ENCODE measurements at places on chromosomes 3 and 15.

GRCh38 chr15:40790718-40791117 is 16.2 kb upstream of the ZFYVE19 start:
- no peak for DNase-seq

DNA sequence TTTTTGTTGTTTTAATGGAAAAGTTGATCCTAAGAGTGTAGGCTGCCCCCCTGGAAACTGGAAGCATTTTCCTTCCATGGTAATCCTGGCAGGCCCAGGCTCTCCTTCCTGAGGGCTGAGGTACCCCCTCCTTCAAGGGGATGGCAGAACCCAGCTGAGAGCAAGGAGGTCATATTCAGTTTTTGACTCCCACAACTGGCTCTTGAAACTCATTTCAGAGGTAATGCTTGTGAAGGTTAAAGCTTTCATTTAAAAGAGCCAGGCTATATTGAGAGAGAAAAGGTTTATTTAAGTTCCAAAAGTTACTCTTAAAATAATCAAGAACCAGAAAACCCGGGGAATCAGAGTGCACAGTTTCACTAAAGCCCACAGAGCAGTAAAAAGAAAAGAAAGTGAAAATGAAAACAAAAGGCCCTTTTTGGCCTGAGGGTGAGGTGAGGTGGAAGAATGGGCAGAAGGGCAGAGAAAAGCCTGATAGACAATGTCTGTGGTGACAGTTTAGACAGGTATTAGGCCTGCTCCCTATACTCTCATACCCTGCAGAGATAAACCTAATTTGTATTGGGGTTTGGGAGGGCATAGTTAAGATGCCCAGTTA is 47.0 kb upstream of the RBP1 start:
- DNase-seq = no peak

DNA sequence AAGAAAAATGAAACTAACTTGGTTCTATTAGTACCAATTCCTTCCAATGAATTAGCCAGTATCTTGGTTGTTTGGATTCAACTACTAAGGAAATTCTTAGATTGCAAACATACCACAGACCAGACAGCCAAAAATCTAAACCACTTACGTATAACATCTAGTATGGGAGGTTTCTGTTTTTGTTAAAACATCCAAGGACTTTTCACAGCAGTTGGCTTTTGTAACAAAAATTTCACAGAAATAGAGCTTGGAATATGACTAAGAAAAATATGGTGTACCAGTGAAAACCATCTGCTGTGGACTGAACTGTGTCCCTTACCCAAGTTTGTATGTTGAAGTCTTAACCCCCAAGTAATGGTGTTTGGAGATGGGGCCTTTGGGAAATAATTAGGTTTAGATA is 199.2 kb downstream of the OTOL1 start:
- no peak for DNase-seq

GRCh38 chr3:13419505-13420044 is 547 bp downstream of the NUP210 start:
- no peak for DNase-seq

DNA sequence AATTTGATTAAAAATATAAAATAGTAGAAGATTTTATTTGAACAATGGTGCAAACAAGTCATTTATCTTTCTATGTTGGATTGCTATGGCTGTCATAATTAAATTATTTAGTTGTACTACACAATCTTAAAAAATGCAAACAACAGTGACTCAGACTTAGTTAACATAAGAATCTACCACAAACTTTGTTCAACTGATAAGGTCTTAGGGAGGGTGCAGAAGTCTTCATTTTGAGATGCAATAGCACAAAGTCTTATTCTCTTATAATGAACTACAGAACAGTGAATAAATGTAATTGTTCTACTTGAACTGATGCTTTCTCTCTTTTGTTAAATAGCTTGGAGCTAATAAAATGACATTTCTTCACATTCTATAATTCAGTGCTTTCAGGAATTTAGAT is 482.8 kb upstream of the NAALADL2 start:
- no peak for DNase-seq

- peak; percentile 95 for DNase-seq
Measured at GRCh38 chr3:147930232-147930807, 521.2 kb downstream of the ZIC1 start.

GRCh38 chr3:40969341-40969740 is 230.0 kb upstream of the CTNNB1 start:
- DNase-seq = no peak

DNA sequence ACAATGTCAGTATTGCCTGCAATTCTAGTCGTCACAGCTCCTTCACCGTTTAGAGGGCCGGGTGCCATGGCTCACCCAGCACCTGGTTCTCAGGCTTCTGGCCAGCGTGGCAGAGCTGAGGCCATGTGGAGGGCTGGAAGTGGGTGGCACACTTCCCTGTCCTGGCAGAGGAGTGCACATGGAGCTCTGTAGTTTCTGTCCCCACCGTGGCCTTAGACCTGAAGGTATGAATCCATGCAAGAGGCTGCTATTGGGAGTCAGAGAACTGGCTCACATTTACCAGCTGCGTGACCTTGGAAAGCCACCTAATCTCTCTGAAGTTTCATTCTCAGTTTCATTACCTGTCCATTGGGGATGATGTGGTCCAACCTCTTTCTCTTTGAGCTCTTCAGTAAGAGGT is 22.2 kb downstream of the EPHB1 start:
- DNase-seq = no peak

- DNase-seq = no peak
Measured at GRCh38 chr15:86432861-86433260, 353.2 kb downstream of the AGBL1 start.

DNA sequence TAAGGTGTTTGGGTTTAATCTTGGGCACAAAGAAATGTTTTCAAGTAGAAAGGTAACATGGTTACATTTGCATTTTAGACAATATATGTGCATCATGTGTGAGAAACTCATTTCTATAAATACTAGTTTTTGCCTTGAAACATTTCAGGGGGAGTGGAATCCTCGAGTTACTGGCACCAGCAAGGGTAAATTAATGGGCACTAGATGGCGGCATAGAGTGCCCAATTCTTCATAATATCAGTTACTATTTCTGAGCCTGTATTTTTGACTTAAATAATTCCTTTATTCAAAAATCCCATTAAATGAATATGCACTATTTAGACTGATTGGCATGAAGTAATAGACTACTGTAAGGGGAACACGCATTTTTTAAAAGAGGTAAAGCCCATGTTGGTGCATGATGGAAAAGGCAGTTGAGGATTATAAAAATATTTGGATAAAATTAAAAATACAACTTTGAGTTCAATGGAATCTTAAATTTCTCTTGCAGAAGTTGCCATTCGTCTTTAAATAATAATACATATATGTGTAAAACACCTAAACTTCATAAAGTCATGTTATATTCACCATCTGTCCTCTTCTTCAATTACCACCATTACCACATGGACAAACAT is 106.3 kb downstream of the ZBTB20 start:
- DNase-seq = peak; percentile 62

- DNase-seq = no peak
Measured at GRCh38 chr3:44923632-44924456, 49.4 kb downstream of the TGM4 start.

- peak; percentile 79 for DNase-seq
Measured at GRCh38 chr15:34318277-34319079, 19.1 kb downstream of the SLC12A6 start.

GRCh38 chr15:70412794-70413193 is 315.1 kb upstream of the TLE3 start:
- DNase-seq = peak; percentile 44

DNA sequence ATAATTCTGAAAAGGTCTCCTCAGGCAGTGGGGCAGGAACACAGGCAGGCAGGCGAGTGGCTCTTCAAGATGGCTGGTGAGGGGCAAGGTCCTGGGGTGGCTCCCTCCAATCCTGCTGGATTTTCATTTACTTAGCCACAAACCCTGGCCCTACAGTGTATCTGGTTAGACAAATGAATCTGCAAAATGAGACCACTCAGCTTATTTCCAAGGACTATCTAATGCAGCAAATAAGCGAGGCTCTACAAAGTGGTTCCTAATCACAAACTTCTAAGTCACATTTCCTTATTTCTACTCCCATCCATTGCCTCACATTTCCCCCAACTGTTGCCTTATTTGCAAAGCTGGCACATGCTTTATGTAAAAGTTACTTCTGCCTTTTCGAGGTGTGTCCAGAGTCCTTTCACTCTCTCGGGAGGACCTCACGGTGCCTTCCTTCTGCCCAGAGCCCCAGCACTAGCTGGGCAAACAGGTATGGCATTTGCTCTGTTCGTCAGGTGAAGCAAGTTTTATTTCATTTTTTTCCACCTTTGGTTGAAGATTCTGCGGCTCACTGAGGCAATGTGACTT is 40.5 kb downstream of the CCDC12 start:
- no peak for DNase-seq

- no peak for DNase-seq
Measured at GRCh38 chr15:86155551-86155950, 75.9 kb downstream of the AGBL1 start.

- DNase-seq = peak; percentile 86
Measured at GRCh38 chr15:98866511-98866910, 141.1 kb downstream of the PGPEP1L start.

DNA sequence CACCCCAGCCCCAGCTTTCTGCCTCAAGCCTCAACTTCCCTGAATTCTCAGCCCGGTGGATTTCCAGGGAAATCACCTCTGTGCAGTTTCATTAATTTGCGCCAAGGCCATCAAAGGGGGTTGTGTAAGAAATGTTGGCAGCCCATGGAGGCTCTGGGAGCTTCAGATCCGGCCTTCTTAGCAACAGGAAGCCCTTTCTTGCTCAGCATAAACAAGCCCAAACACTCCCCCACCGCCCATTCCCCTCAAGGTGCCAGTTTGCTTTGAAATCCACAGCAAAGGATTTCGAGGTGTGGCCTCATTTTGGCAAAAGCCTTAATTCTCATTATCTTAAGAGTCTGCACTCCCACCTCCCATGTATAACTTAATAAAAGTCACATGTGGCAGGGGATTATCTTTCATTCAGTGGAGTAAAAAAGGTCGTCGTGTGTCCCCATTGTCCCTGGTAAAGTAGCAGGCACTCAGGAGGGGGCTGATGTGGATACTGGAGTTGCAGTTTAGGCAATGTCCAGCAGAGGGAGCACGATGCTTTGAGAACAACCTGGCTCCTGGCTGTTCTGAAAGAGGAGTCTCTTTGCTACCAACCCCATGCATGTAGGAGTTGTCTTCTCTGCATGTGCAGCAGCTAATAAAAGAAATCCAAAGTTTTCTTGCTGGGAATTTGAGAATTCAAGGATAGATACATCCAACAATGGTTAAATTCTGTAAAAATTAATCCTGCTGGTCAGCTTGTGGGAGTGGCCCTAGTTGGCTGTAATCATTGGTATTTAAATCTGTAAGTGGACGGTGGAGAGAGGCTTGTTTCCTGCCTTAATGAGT is 39.5 kb downstream of the EBLN2 start:
- DNase-seq = peak; percentile 78

DNA sequence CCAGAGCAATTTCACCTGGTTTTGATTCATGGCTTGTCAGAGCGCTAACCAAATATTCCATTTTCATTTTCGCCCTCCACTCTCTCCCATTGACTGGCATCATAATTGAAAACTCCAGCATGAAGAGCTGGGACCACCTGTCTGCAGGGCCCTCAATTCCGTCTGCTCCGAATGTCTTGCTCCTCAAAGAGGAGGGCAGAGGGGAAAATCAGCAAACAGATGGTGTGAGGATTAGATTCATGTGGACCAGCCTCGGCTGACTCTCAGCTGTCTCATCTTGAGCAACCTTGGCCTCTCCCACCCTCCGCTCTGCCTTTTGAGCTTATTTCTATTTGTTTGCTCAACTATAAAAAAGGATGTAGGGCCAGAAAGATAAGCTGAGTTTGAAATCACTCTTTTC is 512.2 kb upstream of the PPP2R3A start:
- no peak for DNase-seq

DNA sequence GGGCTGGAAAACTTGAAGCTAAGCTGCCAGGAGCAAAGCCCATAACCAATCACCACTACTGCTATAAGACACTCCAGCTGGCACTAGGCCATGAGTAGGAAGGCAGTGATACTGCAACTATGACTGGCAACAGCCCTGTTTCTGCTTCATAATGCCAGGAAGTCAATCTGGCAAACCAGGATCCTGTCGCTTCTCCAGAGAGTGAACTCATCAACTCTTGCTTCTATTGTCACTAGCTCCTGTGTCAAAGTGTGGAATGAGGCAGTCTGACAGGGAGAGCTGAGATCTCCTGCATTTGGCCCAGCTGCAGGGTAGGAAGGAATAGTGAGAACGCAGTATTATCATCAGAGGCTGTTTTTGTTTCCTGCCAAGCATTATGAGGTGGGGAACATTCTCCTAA is 105.3 kb downstream of the CTNNB1 start:
- peak; percentile 3 for DNase-seq

DNA sequence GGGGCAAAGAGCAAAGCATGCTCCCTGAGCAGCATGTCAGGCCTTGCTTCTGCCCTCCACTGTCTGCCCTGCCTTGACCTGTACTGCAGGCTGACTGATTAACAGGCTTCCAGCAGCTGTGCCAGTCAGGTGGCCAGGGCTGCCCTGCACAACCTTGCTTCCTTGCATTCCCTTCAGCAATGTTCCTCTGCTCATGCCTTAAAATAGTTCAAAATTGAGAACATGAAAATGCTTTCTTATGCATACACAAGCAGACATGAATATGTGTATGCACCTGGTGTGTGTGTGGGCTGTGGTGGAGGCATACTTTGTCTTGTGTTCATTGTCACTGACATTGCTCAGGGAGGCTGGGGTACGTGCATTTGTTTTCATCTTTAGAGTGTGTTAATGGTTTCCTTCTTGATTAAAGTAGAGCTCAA is 1.2 kb upstream of the SLC22A13 start:
- DNase-seq = no peak

DNA sequence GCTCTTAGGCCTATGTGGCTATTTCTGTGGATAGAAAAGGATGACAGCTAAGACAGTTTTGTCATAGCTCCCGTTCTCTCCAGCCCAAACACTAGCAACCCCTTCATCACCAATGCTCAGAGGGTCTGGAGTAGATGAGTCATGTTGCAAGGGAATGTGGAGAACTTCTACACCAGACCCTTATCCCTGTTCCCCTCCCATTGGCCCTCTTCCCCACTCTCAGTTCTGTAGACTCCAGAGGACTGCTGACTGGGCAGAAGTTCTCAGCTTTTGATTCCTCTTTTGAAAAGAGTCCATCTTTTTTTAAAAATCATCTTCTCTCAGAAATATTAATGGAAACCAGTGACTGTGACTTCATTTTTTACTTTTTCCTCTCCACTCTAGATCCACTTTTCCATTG is 2.4 kb upstream of the MYZAP start:
- DNase-seq = no peak

DNA sequence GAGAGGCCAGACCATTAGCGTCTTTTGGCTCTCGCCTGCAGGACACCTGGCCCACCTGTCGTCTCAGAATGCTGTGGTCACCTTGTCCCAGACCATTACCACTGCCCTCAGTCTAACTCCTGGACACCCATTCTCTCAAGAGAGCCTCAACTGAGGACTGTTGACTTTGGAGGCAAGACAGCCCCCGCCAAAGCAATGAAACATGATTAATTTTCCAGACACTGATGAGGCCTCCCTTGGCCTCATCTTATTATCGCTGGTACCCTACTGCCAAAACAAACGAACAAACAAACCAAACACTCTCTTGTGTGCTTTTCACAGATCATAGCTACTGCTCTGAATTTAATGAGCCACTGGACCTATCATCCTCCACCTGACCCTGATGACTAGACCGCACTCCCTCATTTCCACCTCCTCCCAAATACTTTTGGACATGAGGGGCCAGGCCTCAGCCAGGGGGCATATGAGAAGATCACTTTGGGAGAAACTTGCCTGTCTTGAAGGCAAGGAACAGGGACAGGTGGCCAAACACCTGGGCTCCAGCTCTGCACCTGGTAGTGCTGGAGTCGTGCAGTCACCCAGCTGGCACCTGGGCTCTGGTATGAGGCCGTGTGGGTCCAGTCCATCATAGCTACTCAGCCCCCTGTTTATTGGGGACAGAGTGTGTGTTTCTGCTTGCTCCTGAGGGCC is 27.6 kb downstream of the ALS2CL start:
- DNase-seq = no peak

GRCh38 chr3:140584549-140584948 is 93.3 kb upstream of the TRIM42 start:
- DNase-seq = no peak
